ENCODE measurements at places on chromosomes 3 and 15.
A peak's percentile ranks its signal among the peaks of the same experiment; 100 is the strongest.

- DNase-seq = peak; percentile 56
Measured at GRCh38 chr3:43531835-43532234, 90.0 kb downstream of the ANO10 start.

DNA sequence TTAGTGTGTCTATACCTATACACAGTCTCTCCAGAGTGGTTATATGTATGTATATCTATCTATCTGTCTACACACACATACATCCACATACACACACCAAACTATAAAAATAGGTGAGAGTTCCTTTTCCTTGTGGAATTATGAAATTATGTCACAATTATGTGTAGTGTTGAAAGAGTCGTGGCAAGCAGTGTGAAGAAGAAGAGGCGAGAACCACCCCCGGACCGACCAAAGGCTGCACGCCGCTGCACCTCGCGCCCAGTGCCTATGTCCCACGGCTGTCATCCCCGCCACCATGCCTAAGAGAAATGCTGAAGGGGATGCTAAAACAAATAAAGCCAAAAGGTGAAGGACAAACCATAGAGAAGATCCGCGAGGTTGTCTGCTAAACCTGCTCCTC, 95.0 kb upstream of the RAP2B start:
- DNase-seq = no peak

- DNase-seq = no peak
Measured at GRCh38 chr3:186582541-186582940, 12.0 kb downstream of the DNAJB11 start.

- no peak for DNase-seq
Measured at GRCh38 chr3:49639551-49639950, 34.6 kb upstream of the APEH start.

DNA sequence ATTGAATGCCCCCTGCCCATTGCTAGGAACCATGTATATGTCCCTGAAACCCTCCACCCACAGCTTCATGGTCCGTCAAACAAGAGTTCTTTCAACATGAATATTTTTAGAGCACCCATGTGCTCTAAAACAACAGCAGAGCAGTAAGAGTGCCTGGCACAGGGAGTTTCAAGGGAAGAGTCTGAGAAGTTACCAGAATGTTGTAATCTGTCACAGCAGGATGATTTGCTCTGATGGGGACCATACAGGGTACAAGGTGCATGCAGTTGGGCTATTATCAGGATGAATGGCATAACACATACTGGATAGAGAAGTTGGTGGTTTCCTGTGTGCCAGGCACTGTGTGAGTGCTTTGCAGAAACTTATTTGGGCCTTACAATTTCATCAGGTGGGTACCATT, 27.8 kb upstream of the FLNB start:
- DNase-seq = no peak

GRCh38 chr3:151142929-151143328, 57.5 kb downstream of the MED12L start:
- DNase-seq = no peak

GRCh38 chr15:61175024-61175423, 54.1 kb downstream of the RORA start:
- DNase-seq = no peak

- no peak for DNase-seq
Measured at GRCh38 chr3:53996141-53996874, 104.6 kb upstream of the SELENOK start.

DNA sequence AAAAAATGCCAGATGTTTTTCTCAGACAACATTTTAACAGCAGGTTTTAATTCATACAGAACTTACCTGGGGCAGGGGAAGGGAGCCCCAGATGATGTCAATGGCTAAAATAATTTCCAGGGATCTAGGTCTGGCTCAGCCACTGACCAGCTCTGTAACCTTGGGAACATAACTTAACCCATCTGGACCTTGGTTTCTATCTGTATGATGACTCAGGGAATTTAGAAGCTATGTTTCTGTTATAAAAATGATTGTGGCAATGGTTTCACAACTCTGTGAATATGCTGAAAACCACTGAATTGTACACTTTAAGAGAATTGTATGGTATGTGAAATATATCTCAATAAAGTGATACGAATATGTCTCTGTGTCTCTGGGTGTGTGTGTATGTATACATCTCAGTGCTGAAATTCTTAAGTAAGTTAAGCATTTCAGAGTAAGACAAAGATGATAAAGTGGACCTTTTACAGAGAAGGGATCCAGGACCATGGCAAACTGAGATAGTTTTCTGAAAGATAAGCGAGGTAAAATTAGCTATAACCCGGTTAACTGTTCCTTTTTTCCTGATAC, 2.9 kb downstream of the SH3GL3 start:
- no peak for DNase-seq

GRCh38 chr3:192057261-192057660, 596.3 kb downstream of the PYDC2 start:
- no peak for DNase-seq

All from GM04503 (cell line).